ENCODE measurements at places on chromosomes 7 and 10.

DNA sequence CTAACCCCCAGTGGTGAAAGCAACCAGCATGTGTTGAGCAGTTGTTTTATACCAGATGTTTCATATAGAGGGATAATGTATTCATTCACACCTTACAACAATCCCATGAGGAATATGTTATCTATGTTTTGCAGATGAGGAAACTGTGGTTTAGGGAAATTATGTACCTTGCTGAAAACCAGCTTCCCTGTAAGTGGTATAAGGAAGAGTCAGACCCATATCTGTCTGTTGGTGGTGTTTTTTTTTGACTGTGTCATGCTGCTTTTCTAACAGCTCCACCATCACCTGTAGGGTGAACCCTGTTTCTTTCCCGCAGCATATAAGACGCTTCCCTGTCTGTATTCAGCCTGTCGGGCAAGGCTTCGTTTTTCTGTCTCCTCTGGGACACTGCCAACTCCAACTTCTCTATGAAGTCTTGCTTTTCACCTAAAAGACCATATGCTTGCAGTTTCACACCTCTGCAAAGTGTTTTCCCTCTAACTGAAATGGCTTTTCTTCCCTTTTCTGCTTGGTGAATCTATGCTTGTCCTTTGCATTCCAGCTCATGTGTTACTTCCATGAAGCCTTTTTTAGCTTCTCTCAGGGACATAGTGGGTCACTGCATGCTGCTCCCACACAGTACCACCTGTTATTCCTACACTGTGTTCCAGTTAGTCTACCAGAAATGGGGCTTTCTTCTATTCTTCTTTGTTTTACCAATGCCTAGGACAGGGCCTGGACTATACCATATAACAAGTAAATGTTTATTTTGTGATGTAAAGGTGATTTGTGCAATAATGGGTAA is 92.8 kb downstream of the ST7 start:
- DNase-seq = no peak

- no peak for DNase-seq
Observed at GRCh38 chr10:48457949-48458661, 146.8 kb downstream of the ARHGAP22 start.

DNA sequence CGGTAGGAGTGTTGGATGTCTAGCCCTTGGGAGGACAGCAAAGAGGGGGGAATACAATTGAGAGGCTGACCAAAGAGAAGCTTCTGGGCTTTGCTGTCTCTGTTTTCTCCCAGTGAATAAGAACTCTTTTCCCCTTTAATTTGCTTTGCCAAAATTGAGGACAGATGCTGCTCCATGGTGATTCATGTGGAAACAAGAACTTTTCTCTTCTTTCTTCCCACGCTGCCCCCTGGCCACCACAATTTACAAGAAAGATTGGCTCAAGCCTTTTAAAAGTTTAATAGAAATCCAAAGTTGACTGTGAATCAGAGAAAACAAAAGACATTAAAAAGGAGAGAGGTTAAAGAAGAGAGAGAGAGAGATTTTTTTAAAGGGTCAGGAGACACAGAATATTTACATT is 49.0 kb downstream of the PRR15 start:
- no peak for DNase-seq

DNA sequence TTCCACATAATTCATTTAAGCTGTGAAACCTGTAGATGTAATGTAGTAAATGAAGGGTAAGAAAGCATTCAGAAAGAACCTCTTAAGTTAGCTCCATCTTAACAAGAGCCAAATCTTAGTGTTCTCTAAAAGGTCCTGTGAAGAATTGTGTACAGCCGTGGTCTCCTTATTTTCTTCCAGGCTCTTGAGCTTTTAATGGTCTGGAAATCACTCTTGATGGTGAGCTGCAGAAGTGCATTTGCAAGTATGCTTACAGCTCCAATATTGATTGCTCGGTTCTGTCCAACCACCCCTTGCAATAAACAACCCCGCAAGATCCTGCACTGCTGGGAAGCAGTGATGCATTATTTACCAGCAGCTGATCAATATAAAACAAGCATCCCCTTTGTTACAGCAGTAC is 690.8 kb upstream of the FZD8 start:
- no peak for DNase-seq

All from effector CD4-positive, alpha-beta T cell (primary cell).